ENCODE measurements at places on chromosomes 4 and X.

- DNase-seq: no peak
Observed at GRCh38 chr4:152112887-152113286, 352.1 kb upstream of the GATB start.

- DNase-seq: no peak
Observed at GRCh38 chrX:22041907-22042530, 9.9 kb downstream of the PHEX start.

DNA sequence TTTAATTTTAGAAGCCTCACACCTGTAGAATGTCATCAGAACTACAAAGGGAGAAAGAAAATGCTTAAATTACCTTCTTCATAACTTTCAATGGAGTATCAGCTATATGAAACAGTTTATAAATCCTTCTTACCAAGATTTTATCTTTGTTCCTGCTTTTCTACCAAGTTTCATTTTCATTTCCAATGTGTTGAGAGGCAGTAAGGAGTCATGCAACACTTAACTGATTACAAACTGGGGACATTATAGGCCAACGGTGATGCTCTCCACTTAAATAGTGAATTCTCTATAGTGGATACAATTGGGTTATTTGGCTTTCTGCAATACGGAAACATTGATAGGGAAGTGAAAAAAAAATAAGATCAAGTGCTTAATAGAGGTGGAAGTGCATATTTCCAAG is 145.2 kb upstream of the FTHL17 start:
- peak; percentile 52 for DNase-seq

DNA sequence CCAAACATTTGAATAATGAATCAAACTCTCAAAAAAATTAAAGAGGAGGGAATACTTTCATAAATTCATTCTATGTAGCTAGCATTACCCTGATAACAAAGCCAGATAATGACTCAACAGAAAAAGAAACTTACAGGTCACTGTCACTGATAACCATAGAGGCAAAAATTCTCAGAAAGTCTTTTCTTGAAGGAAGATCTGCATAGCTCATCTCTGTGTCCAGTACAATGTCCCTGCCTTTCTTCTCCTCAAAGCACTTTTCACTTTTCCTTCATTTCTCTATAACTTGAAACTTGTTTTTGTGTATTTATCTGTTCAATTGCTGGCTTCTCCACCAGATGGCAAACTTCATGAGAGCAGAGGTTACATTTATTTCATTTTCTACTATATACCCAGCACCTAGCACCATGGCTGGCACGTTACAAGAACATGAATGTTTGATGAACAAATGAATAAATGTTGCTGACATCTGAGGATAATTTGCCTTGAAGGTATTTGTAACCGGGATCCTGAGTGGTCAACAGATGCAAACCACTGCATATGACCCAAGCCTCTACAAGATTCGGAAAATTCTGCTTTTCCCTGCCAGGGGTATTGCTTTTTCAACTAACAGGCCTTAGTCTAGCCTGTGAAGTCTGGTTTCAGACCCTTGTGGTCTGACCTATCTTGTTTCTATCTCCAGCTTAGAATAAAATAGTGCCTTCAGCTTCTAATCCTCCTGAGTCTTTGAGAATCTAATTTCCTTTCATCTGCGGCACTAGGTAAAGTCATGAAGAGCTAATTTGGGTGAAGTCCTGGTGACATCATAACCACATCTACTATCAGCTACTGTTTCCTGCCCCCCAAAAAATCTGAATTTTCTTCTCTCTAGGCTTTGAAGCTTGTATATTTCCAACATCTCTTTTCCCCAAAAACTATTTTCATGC is 52.5 kb upstream of the ANTXR2 start:
- peak; percentile 41 for DNase-seq

DNA sequence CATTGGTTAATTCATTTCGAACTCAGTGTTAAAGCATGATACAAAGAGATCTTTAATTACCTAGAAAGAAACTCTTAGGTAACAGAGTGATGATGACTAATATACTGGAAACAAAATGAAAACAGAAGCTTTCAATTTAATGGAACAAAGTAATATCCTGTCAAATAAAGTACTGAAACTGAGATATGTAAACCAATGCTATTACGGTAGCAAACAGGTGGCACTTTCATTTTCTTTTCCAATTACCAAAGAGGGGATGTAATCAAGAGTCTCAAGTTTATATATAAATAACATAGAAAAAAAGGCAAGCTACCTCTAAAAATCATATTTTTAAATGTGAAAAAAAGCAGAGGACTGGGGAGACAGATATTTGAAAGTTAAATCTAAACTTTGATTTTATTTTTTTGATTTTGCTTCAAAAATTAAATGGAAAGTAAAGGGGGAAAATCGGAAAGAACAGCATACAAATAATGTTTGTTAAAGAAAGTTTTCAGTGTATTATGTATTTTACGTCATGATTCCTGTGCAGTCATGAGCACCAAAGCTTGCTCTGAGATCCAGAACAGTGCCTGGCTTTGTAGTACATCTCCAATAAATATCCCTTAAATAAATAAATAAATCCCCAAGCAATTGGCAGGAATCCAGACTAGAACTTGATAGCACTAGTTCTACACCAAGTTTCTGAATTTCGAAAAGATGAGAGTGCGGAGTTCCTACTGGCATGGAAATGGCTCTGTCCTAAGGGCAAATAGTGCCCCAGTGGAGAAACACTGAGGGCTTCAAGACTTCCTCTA is 25.0 kb upstream of the RAPGEF2 start:
- DNase-seq: peak; percentile 8

- DNase-seq: no peak
Observed at GRCh38 chrX:100928660-100929613, at the start of gene XKRX. TSS of gene XKRX (minus strand) at chrX:100928917. CDS start at chrX:100928304, 613 bp downstream.

GRCh38 chr4:158913766-158914165 is 144.9 kb downstream of the FNIP2 start:
- DNase-seq: no peak

GRCh38 chr4:140837736-140838135 is 81.6 kb upstream of the TBC1D9 start:
- DNase-seq: peak; percentile 71

DNA sequence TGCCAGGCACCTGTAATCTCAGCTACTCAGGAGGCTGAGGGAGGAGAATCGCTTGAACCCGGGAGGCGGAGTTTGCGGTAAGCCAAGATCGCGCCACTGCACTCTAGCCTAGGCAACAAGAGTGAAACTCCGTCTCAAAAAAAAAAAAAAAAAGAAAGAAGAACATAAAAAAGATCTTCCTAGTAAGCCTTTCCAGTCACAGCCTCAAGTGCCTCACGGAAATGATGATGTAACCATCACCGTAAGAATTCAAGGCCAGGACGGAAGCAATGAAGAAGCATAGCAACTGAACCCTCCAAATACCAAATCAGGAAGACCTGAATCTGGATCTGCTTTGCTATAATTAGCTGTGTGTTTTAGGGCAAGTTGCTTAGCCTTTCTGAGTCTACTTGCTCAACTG is 28.8 kb downstream of the RBM47 start:
- peak; percentile 91 for DNase-seq
